Effector memory CD4-positive, alpha-beta T cell (primary cell): ENCODE measurements at places on chromosomes 12 and 14.

DNA sequence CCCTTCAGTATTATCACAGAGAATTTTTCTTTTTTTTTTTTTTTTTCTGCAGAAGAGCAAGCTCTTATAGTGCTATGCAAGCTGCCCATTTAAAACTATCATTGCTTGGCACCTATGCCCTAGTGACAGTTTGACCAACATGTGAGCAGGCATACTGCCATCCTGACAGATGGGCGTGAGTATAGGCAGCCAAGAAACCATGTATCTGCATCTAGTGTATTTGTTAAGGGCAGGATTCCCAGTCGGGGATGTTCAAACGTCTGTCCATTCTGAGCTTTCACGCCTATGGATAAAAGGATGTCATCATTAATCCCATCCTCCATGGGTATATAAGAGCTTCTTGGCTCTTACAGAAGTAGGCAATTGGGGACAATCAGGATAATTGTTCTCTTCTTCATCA is 8.8 kb downstream of the VRK1 start:
- DNase-seq = no peak

DNA sequence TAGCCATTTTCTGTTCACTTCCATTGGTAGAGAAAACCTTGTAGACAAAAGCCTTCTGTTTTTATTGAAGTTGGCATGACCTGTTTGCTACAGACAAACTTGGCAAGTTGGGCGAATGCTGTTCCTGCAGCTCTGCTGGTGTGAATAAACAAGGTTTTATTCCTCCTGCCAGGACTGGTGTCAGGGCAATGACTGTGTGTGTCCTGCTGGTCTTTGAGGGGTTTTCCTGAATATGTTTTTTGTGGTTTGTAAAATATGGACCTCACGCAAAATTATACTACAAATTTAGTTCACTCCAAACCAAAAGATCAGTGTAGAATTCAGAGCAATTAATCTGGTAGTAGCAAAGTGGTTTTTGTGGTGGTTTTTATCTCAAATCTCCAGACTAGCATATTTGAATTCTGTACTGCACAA is 140.8 kb downstream of the ERC1 start:
- DNase-seq = no peak

DNA sequence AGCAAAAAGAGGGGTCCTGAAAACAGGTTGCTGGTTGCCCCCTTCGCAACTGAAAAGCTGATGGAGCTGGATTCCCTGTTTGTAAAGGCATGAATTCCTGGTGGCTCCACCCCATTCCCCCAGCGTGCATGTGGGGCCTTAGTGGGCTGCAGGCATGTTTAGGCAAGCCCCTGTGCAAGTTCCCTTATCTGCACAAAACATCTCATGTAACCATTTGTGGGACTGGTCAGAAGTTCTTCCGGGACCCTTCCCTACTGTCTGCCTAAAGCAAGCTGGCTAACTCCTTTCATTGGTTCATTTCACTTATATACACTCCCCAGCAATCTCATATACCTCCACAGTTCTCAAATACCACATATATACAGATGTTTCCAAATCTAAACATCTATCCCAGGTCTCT is 24.0 kb upstream of the HIGD1C start:
- DNase-seq = no peak

DNA sequence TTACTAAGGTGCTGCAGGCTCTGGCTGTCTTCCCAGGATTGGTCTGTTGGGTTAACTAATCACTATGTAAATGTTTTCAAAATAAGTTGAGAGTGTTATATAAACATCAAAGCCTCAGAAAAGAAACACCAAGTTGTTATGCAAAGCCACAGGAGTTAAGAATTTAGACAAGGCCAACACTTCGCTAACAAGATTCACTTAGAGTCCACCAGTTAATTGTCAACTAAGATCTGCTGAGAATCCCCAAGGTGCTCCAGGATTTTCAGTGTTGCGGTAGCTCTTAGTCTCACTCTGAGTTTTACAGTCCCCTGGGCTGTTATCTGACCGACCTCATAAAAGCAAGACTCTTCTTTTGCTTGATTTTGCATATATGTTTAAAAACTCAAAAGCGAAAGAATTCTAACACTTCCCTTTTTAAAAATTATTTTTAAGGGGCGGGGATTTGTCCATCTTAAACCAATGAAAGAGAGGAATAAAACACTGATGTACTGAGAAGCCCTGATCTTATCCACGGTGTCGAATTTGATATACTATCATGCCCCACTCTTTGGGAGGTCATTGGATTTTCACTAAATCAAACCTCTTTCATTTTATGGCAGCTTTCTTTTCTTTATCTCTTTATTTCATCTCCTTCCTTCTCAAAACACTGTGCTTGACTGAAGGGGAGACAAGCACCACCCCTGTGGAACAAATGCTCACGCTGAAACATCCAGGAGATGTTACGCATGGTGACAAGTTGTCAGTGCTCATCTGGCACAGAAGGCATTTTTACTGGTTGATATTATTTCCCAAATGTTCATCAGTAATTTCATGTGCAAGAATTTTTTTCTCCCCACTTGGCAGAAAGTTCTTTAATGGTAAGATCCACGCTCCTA is 7.0 kb downstream of the NIN start:
- DNase-seq = no peak

DNA sequence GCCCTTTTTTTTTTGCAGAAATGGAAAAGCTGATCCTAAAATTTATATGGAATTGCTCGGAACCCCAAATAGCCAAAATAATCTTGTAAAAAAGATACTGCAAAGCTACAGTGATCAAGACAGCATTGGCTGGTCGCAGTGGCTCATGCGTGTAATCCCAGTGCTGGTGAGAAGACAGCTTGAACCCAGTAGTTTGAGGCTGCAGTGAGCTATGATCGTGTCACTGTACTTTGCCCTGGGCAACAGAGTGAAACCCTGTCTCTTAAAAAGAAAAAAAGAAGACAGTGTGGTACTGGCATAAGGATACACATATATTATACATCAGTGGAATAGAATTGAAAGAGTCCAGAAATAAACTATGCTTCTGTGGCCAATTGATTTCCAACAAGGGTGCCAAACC is 5.4 kb downstream of the ITGB7 start:
- DNase-seq = no peak

- DNase-seq = no peak
Observed at GRCh38 chr12:13208533-13209435, 12.3 kb downstream of the EMP1 start.

GRCh38 chr12:100674036-100674888 is 100.8 kb downstream of the GAS2L3 start:
- no peak for DNase-seq

DNA sequence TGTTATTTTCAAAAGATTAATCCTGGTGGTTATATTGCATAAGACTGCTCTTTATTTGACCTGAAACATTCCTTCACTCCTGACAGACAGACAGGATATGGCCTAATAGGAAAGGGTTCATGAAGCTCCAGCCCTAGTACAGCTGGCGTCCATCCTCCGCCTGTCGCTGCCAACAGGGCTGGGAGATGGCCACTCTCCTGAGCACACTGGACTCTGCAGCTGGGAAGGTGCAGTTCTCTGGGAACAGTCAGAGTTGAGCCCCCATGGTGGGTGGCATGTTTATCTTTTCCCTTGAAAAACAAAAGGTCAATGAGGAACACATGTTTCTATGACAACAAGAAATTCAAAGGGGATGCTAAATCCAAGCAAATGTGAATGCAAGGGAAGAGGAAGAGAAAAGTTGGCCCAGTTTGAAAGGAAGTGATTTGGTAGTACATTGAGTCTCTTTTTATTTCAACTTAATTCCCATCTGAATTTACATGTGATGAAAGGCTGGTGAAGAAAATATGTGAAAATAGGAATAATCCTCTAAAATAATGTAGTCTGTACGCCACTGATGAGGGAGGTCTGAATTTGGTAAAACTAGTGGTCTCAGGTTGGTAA is 89.9 kb upstream of the DCN start:
- DNase-seq = no peak

- no peak for DNase-seq
Observed at GRCh38 chr12:43106355-43106754, 445.6 kb downstream of the ADAMTS20 start.

GRCh38 chr12:109842021-109842420 is 8.8 kb upstream of the TRPV4 start:
- no peak for DNase-seq

GRCh38 chr14:96584199-96584906 is 82.2 kb downstream of the PAPOLA start:
- no peak for DNase-seq

- no peak for DNase-seq
Observed at GRCh38 chr14:64196814-64197411, 97.3 kb downstream of the ESR2 start.

GRCh38 chr12:76192416-76192815 is 107.9 kb upstream of the NAP1L1 start:
- no peak for DNase-seq

DNA sequence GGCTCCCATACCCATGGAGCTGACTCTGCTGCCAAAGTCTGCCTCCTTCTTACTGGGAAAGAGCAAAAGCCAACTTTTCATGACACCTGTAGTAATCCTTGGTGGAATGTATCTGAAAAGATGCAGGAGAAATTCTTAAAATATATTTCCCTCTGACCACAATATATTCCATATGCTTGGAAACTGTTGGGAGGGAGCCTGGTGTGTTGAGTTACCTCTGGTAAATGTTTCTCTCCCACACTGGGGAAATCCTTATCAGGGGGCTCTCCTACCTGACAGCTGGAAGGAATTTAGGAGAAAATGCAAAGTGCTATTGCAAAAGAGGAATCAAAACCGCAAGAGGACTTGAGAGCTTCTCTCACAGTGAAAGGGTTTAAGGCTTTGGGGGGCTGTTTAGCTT is 139.4 kb downstream of the TBX5 start:
- DNase-seq = no peak

GRCh38 chr12:54261815-54262402 is 18.0 kb downstream of the CBX5 start:
- DNase-seq = no peak

DNA sequence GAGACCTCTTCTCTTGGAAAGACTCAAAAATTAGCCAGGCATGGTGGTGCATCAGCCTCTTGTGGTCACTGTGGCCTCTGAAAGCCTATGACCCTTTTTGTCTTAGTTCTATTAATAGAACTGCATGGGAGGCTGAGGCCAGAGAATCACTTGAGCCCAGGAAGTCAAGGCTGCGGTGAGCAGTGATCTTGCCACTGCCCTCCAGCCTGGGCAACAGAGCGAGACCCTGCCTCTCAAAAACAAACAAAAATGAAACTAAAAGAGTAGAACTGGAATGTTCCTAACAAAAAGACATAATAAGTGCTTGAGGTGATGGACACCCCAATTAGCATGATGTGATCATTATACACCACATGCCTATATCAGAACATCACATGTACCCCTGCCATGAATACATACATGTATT is 197.0 kb upstream of the EEA1 start:
- no peak for DNase-seq

DNA sequence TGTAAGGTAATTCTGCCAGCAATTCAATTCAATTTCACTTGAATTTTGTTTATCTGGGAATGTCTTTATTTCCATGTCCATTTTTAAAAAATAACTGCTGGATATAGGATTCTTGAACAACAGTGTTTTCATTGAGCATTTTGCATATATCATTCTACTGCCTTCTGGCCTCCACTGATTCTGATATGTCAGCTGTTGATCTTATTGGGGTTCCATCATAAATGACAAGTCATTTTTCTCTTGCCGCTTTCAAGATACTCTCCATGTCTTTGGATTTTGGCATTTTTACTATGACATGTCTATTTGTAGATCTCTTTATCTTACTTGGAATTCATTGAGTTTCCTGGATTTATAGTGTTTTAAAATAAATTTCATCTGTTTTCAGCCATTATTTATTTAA is 180.5 kb upstream of the LMNTD1 start:
- no peak for DNase-seq

- DNase-seq = no peak
Observed at GRCh38 chr12:68671179-68671578, 15.6 kb upstream of the NUP107 start.

- no peak for DNase-seq
Observed at GRCh38 chr14:20482382-20482781, 13.2 kb downstream of the PNP start.

- no peak for DNase-seq
Observed at GRCh38 chr12:123906711-123907420, 65.8 kb downstream of the CCDC92 start.

GRCh38 chr12:47755655-47756562 is 2.8 kb downstream of the RAPGEF3 start:
- DNase-seq = peak; percentile 12

GRCh38 chr14:61461808-61462275 is 140.5 kb downstream of the PRKCH start:
- DNase-seq = no peak

DNA sequence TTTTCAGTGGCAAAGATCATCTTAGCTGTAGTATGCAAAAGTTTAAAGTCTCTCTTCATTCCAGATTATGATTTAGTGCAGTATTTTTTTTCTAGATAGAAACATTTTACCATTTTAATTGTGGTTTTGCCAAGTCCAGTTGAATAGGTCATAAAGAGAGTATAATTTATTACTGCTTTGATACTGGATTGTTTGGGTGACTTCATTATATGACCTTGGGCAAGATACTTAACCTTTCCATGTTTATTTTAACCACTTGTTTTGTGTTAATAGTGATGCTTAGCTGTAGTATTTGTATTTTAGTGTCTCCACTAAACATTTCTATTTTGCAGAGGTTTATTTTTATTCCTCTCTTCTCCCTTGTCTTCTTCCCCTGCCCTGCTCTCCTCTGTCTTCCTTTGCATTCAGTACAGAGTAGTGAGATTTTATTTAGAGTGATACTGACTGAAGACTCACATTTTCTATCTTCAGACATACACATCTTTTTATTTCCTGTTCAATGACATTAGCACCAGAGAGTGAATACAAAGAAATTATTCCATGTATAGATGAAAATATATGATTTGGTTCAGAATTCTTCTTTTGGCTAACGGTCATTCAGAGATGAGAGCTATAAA is 215.2 kb downstream of the ERC1 start:
- DNase-seq = no peak

GRCh38 chr12:18808221-18808620 is 70.3 kb downstream of the CAPZA3 start:
- no peak for DNase-seq

DNA sequence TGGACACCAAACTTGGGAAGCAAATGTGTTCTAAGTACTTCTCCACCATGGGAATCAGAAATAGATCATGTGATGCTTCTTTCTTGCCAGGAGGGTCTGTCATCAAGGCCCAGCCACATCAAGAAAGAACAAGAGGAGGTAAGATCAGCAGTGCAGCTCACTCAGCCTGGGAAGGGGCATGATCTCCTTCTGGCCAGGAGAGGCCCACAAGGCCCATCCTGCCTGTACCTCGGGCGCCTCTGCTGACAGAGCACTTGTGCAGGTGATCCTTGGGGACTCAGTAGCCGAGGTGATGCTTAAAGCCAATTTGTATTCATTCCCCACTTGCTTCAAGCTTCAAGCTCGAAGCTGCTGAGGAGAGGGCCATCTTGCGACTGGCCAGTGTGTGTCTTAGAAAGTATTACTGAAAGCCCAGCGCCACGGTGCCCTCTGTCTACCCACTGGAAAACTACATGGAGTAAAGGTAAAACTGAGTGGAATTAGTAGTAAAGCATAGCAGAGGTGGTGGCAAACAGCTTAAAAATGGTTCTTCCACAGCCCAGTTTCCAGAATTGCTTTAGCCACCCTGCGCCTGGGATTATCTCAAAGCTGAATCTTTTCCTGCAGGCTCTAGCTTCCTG is 26.2 kb downstream of the RTRAF start:
- DNase-seq = no peak
